ENCODE measurements at places on chromosomes 12 and 14. TPM values are rescaled to one million over a fixed set of nuclear protein-coding genes. Genes with fewer than 3 reads are reported as not detected.

Gene HOXC12
- not detected for polyA plus RNA-seq

DNA sequence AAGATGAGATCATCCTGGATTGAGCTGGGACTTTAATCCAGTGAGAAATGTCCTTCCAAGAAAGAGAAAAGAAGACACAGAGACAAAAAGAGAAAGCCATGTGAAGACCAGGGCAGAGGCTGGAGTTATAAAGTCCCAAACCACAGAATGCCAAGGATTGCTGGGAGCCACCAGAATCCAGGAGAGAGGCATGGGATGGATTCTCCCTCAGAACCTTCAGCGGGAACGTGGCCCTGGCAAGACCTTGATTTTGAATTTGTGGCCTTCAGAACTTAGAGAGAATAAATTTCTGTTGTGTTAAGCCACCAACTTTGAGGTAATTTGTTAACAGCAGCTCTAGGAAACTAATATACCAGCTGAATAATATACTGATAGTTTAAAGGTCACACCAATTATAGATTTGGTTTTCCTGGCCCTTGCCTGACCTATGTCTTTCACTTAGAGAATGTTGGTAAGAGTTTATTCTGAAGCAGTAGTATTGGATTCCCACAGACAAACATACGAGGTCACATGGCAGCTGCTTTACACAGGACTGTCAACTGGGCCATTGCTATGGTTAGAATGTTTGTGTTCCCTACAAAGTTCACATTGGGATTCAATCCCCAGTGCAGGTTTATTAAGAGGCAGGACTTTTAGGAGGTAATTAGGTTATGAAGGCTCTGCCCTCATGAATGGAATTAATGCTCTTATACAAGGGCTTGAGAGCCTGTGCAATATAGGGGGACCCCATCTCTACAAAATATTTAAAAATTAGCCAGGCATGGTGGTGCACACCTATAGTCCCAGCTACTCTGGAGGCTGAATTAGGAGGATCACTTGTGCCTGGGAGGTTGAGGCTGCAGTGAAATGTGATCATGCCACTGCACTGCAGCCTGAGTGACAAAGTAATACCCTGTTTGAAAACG is 156.5 kb upstream of the EEA1 start:
- no peak for DNase-seq

- peak; percentile 87 for DNase-seq
Measured at GRCh38 chr12:14384783-14385638, 19.5 kb downstream of the ATF7IP start.

- no peak for DNase-seq
Measured at GRCh38 chr12:80129895-80130530, 30.7 kb downstream of the OTOGL start.

All from AG04450 (cell line).